ENCODE measurements at places on chromosomes 12 and 14.

- no peak for DNase-seq
Measured at GRCh38 chr14:84826294-84826693, 703.6 kb upstream of the FLRT2 start.

DNA sequence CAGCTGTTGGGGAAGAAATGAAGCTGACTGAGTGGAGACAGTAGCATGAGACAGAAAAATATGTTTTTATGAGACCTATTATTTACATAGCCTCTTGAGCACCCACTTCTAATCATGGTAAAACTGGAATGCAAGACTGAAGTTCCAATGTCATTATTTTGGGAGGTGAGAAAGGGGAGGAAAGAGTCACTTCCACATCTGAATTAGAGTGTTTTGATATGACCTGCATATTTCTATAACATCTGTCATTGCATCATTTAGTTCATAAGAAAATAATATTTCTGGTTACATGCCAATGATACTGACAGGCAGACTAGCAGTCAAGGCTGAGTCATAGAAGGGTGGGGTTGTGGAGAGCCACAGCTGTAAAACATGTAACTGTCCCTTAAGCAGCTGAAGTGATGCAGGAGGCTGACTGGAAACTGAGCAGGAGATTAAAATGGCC is 26.7 kb downstream of the NTN4 start:
- DNase-seq, result no peak

DNA sequence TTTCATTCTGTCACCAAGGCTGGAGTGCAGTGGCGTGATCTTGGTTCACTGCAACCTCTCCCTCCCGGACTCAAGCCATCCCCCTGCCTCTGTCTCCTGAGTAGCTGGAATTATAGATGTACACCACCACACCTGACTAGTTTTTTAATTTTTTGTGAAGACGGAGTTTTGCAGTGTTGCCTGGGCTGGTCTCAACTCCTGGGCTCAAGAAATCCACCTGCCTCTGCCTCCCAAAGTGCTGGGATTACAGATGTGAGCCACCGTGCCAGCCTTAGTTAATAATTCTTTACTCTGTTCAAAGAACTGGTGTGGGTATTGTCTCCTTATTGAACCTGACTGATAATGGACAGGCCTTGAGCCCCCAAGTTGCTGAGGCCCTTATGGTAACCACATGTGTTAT is 10.4 kb upstream of the KRT7 start:
- DNase-seq, result no peak

DNA sequence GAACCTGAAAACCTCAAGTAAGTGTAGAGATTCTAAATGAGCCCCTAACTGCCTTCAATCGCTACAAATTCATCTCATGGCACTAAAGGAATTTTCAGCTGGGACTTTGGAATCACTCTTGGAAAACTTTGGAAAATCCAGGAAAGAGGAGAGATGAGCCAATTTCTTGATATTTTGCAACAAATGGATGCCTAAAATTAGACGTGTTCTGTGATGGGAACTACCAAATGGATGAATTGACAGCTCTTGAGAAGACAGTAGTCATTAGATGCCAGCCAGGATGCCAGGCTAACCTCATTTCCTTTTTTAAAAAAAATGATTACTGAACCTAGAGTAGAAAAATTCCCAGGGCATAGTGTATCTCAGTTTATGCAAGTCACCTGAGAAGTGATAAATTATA is 78.3 kb downstream of the NPAS3 start:
- DNase-seq, result no peak
